ENCODE measurements at places on chromosomes 11 and 22.

- DNase-seq: no peak
Observed at GRCh38 chr11:15748132-15748531, 608.2 kb downstream of the SOX6 start.

DNA sequence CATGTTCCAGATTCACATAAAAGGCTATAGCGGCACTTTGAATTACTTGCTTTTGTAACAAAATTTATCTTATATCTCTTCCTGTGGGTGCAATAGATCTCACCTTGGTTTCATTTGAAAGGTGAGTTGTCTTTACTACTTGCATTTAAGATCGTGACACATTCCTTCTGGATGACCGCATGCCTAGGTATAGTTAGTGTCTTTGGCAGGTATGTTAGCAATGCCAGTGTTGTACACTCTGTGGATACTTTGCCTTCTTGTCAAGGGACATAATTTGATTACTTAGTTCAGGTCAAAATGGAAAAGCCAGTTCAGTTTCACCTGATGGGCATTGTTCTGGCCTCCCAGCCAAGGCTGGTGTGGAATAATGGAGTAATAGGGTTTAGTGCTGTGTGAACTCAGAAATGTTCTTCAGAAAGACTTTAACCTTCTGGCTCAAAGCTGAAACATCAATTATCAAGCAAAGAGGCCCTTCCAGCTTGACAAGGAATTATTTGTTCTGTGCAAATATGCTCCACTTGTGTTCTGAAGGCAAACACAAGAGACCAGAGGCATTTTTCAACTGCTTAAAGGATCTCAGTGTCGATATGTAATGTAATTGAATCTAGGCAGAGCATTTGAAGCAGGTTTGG is 64.6 kb downstream of the AMOTL1 start:
- DNase-seq: no peak

GRCh38 chr11:27313157-27313821 is 49.7 kb downstream of the CCDC34 start:
- DNase-seq: no peak

DNA sequence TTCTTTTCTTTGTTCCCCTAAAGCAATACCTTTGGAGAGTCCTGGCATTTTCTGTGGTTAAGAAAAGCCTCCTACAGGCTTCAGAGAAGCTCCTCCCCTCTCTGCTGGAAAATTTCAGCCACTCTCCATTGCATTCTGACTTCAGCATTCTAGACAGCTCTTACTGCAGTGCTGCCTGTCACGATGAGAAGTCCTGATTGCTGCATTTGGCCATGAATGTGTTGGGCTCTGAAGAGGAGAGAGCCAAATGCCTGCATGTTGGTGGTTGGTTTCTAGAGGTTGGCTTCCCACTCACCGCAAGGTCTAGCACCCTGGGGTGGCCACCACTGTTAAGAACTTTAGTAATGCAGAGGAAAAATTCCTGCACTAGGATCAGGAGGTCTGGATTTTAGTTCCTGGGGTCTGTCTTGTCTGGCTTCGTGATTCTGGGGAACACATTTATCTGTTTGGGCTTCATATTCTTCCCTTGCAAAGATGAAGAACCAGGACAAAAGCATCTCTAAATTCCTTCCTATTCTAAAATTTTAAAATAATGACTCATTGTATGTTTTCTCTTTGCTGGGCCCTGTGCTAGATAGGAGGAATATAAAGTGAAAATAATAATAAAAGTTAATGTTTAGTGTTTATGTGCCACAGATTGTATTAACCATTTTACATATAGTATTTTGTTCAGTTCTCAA is 38.1 kb downstream of the COA4 start:
- no peak for DNase-seq

DNA sequence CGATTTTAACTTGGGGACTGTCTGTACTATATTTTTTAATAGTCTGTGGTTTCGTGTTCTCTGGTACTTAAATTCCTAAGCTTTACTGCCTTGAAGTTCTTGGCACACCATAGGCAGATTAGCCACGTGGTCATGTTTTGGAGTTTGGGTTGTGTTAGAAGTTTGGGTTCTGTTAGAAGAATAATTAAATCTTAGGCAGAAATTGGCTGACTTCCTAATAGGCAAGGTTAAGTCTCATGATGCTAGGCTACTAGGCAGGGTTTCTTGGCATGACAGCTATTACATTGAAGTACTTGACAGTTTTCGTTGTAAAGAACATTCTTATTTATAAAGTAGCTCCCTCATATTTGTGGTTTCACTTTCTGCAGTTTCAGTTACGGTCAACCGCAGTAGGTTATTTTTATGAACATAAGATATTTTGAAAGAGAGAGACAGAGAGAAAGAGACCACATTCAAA is 30.0 kb upstream of the MMP7 start:
- no peak for DNase-seq

DNA sequence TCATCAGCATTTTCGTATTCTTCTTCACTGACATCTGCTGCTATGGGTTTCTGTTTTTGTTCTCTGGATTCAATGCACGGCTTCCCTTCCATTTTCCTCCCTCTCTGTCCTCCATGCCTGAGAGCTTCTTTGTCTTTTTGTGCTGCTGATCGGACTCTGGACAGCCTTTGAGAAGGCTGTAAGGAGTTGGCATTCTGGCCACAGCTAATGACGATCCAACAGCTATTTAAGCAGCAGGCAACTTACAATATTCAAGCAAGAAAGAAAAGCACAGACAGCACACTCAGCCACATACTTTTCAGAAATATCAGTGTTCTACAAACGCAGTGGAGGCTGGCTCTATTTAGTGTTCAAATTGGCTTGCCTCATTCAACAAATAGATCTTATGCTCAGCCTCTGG is 60.9 kb upstream of the ZC3H12C start:
- DNase-seq: no peak

GRCh38 chr11:47378836-47379170 is 456 bp upstream of the SPI1 start:
- no peak for DNase-seq

DNA sequence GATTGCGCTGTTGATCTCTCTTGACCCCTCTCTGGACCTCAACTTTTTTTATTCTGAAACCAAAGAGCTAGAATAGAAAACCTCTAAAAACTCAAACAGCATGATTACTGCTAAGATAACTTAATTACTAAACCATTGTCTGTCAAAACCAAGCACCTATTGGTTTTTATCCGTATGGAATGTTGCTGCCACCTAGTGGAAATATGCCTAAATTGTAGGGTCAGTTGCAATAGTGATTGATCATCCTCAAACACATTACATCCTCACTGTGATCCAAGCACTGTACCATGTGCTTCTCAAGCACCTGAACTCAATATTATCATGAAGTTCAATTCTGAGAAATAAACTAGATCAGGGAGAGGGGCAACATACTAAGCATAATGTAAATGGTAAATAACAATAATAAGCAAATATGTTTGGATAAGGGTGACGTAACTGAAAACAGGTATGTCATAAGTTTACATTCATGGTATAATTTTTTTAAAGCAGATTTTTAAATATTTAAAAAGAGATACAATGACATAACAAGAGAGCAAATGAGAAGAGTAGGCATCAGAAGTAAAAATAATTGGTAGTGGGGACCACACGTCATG is 3.8 kb upstream of the OR5A2 start:
- DNase-seq: no peak

DNA sequence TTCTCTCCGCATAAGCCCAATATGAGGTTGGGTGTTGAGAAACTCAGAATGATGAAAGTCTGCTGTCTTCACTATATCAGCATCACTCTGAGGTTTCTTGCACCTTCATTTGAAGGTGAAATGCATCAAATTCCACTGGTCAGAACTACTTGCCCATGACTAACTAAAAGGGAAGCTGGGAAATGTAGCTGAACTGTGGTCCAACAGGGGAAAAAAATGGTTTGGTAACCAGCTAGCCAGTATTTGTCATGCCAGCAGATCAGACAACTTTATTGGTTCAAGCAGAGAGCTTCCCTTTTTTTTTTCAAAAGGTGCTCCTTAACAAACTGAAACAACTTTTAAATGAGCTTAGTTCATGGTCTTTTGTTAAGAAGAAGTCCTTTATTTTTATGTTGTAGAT is 14.2 kb upstream of the PIK3C2A start:
- no peak for DNase-seq

GRCh38 chr11:76621466-76621865 is 49.1 kb downstream of the LRRC32 start:
- DNase-seq: no peak

DNA sequence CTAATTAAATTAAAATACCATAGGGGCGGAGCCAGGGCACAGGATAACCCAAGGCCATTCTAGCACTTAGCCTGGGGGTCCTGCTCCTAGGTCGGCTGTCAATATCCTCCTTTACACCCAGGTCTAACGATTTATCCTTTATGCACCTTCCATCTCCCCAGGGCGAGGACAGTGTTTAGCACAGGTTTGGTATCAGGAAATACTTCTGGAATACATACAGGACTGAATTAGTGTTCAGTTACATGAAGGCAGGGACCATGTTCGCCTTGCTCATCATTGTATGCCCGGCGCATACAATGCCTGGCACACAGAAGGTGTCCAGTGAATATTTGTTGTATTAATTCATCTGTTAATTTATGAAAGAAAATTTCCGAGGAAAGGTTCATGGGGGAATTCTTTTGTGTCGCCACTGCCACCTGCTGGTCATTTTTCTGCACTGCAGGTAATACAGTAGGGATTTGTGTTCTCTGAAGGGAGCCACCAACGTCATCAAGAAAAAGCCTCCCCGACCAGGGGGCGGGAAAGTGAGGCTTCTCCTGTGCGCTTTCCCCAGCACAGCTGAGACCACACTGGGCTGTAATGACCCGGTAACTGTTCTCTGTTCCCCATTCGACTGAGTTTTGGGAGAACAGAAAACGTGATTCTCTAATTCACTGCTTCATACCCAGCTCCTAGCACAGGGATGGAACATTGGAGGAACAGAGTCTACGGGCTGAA is 68.7 kb upstream of the ASPHD2 start:
- DNase-seq: peak; percentile 35

All from activated T-helper 1 cell treated with anti-CD3 and anti-CD28 coated beads, Interleukin-2, amount 50 U/mL, for 16 hours (primary cell).